Ovary (tissue), 10 donors: ENCODE measurements at places on chromosomes 2 and 18. TPM values are rescaled to one million over a fixed set of nuclear protein-coding genes. Genes with fewer than 3 reads are reported as not detected.

Gene INHBB
- 4.0 TPM for total RNA-seq

Gene HSPD1
- 146 TPM for total RNA-seq

Gene UGT1A3
- not detected for total RNA-seq

Gene CAPN13
- total RNA-seq: not detected

Gene RHOB
- 467 TPM for total RNA-seq

Gene PLGLB2
- 1.1 TPM for total RNA-seq

Gene RAB6C
- total RNA-seq: 0.12 TPM

Gene C2orf80
- not detected for total RNA-seq

Gene SLC4A5
- 2.3 TPM for total RNA-seq

Gene CXCR1
- total RNA-seq: 0.37 TPM

Gene TMEFF2
- 0.34 TPM for total RNA-seq

Gene ZNF385B
- total RNA-seq: 5.4 TPM

Gene ELAC1
- total RNA-seq: 10.4 TPM

Gene HSBP1L1
- 18.4 TPM for total RNA-seq

Gene DTNA
- total RNA-seq: 5.5 TPM

Gene SPAST
- total RNA-seq: 18.4 TPM

Gene POLR1B
- 27.2 TPM for total RNA-seq

Gene SPHKAP
- total RNA-seq: 0.52 TPM

Gene ARHGEF4
- total RNA-seq: 18.5 TPM

Gene EFR3B
- total RNA-seq: 0.36 TPM

Gene SP5
- total RNA-seq: 1.9 TPM

Gene IL37
- not detected for total RNA-seq

Gene MYO5B
- 25.5 TPM for total RNA-seq

Gene CTAGE1
- total RNA-seq: not detected

Gene EPB41L3
- 38.9 TPM for total RNA-seq

Gene GPR75
- total RNA-seq: 2.6 TPM

Gene RAX
- not detected for total RNA-seq

Gene CD226
- 1.5 TPM for total RNA-seq

Gene CRYGD
- 7.3 TPM for total RNA-seq

Gene RAB27B
- total RNA-seq: 0.23 TPM

Gene EML6
- total RNA-seq: 3.7 TPM

Gene INO80D
- 31.7 TPM for total RNA-seq

Gene ABCG8
- total RNA-seq: not detected

Gene POTEC
- total RNA-seq: not detected

Gene MAPRE3
- 31.6 TPM for total RNA-seq

Gene IL36A
- total RNA-seq: not detected

Gene MGAT4A
- 14.5 TPM for total RNA-seq

Gene GPR55
- not detected for total RNA-seq

Gene ELOA2
- total RNA-seq: not detected

Gene ITGAV
- total RNA-seq: 123 TPM

Gene PRKCE
- 12.7 TPM for total RNA-seq

Gene SERPINB4
- total RNA-seq: not detected

Gene LCT
- total RNA-seq: not detected

Gene RMDN2
- 7.1 TPM for total RNA-seq

Gene BOLL
- not detected for total RNA-seq

Gene ADCY3
- 50.8 TPM for total RNA-seq

Gene SOX11
- total RNA-seq: 0.03 TPM

Gene AKAIN1
- not detected for total RNA-seq

Gene SPATA3
- not detected for total RNA-seq

Gene LHCGR
- 2.3 TPM for total RNA-seq

Gene COL4A3
- 0.47 TPM for total RNA-seq

Gene OXER1
- 6.5 TPM for total RNA-seq

Gene ANKRD30B
- not detected for total RNA-seq

Gene ABCG5
- not detected for total RNA-seq

Gene TMEM37
- total RNA-seq: 17.4 TPM

Gene COBLL1
- 53.5 TPM for total RNA-seq

Gene LONRF2
- 43.6 TPM for total RNA-seq

Gene FHOD3
- total RNA-seq: 9.0 TPM
